ENCODE measurements at places on chromosomes 16 and 17.

- no peak for DNase-seq
These were observed 20.1 kb upstream of the RNPS1 start for GRCh38 chr16:2287916-2288547.

- no peak for DNase-seq
These were observed 362.4 kb downstream of the SLC39A11 start for GRCh38 chr17:72730077-72730476.

DNA sequence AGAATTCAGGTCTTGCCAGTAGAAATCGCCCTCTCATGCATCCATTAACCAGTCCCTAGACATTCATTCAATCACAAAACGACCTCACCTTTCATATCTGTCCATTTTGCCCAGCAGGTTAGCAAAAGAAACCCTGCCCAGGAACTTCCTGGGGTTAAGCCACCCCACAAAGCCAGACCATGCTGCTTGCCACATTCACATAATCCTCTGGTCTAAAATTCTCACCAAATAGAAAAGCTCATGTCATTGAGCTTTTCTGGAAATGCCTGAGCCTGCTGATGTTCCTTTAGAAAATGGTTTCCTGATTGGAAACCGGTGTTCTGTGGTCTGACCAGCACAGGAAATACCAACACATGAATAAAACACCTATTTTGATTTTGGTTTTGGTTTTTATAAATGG, 21.6 kb upstream of the DYNLRB2 start:
- DNase-seq = no peak

DNA sequence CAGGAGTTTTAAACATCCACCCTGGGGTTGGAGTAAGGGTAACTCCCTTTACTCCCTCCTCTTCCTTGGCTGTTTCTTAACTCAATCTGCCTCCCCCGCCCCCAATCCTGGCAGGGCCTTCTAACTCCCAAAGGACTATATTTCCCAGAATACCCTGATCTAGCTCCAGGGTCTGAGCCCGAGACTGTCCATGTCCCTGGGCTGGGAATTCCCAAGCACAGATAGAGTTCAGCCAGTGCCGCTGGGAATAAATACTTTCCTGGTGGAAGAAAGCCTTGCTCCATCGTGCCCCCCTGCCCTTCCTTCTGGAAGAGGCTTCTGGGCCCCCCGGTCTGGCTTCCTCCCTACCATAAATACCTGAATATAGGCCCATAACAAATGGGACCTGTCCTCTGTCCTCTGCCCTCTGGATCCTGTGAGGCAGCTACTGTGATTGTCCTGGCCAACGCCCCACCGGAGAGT, 10.2 kb downstream of the BAHCC1 start:
- peak; percentile 27 for DNase-seq

GRCh38 chr16:74568961-74569631, 37.8 kb downstream of the GLG1 start:
- no peak for DNase-seq

GRCh38 chr16:19522397-19522732, 467 bp upstream of the GDE1 start:
- DNase-seq = no peak

DNA sequence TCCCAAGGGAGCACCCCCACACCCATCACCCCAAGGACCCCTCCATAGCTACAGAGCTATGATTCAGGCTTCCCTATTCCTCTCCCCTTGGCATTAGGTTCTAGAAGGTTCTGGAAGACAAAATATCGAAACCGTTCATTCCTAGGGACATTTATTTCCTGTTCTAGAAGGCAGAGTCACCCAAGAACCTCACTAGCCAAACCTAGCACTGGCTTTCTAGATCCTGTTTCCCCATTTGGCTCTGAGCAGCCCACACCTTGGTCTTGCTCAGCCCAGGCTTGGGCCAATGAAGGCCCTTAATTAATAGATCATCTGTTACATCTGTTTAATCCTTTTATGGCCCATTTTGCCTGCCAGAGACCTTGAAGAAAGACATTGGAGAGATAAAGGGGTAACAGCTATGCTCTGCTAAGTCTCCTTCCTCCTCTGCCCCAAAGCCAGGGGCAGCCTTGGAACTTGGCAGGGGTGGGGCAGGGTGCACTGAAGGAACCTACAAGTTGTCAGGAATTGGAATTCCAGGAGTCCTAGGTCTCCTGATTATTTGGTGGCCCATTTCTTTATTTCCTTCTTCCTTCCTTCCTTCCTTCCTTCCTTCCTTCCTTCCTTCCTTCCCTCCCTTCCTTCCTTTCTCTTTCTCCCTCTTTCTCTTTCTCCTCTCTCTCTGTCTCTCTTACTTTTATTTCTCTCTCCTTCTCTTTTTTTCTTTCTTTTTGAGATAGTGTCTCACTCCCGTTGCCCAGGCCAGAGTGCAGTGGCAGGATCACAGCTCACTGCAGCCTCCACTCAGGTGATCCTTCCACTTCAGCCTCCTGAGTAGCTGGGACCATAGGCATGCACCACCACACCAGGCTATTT, 8.7 kb upstream of the FZD2 start:
- no peak for DNase-seq

DNA sequence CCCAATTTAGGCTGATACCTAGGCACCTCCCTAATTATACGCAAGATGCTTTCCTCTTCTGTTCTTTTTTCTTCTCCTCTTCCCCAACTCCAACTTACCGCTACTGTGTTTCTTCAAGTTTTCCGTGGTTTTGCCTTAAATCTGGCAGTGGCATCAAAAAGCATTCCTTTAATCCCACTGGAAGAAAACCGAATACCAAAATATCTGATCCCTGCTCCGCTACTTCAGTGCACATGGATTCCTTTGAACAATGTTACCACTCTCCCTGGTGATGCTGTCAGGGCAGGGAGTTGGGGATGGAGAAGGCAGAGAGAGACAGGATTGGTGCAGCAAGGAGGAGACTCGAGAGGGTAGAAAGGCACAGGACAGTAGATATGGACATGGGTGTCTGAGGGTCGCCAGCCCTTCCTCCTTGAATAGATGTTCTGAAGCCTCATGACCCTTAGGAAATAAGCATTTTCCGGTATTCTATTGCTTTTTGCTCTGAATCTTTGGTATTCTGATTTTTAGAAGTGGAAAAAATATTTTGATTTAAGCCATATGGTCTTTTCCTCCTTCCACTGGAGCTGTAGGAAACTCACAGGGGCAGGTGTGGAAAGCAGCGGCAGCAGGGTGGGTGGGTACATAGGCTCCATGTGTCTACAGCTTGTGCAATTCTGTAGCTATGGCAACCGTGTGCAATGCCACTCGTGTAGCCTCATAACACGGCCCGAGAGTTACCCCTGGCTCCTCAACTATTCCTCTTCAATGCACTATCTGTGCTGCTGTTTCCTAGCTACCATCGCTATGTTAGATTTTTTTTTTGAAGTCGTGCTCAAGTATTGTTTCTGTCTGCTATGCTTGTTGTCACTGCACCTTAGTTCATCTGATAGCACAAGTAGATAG, 32.3 kb upstream of the TANC2 start:
- DNase-seq = peak; percentile 38

DNA sequence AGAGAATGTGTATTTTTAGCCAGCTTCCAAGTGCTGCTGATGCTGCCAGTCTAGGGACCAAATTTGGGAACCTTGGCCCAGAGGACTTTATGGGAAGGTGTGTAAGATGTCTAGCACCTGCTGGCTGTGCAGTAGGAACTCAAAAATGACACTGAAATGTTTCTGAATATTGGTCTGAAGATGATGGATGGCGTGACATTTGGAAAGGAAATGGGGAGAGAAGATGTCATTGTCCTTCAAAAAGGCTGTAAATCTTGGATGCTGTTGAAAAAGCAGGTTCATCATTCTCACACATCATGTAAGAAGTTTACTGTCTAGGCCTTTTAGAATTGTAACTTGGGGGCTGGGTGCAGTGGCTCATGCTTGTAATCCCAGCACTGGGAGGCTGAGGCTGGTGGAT, 6.7 kb downstream of the EPN2 start:
- DNase-seq = no peak

DNA sequence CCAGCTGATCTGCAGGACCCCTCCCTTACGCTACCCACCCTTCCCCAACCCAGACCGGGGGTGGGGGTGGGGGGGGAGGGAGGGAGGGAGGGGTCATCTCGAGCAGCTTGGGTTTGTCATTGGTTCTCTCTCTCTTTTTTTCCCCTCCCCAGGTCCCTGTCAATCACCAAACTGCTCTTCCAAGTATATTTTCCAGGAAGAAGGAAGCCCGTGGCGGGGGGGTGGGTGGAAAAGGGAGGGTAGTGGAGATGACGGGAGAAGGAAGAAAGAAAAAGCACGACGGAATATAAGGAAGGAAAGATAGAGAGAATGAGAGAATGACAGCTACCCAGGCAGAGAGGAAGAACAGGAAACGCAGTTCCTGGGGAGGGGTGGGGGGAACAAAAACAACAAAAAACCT, 17.9 kb downstream of the SALL1 start:
- DNase-seq = no peak

DNA sequence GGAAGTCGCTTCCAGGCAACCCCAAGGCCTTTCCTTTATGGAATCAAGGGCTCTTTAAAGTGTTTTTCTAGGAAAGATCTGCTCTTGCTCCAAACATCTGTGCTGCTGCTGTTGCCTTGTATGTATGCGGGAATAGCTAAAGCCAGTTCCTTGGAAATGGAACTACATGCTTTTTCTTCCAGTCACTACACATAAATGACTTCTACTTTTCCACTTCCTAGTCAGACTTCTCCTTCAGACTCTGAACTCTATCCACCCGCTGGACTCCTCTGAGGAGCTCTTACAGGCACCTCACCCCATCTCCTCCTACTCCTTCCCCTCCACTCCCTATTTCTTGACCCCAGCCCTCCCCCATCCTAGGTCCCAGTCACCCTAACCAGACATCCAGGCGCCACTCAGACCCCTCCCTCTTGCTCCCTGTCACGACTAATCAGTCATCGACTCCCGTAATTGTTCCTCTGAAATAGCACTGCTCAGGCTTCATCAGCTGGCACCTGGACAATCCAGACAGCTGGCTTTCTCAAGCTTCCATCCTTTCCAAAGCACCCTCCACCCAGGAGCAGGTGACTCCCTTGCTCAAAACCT, 15.0 kb upstream of the PEMT start:
- DNase-seq = no peak

DNA sequence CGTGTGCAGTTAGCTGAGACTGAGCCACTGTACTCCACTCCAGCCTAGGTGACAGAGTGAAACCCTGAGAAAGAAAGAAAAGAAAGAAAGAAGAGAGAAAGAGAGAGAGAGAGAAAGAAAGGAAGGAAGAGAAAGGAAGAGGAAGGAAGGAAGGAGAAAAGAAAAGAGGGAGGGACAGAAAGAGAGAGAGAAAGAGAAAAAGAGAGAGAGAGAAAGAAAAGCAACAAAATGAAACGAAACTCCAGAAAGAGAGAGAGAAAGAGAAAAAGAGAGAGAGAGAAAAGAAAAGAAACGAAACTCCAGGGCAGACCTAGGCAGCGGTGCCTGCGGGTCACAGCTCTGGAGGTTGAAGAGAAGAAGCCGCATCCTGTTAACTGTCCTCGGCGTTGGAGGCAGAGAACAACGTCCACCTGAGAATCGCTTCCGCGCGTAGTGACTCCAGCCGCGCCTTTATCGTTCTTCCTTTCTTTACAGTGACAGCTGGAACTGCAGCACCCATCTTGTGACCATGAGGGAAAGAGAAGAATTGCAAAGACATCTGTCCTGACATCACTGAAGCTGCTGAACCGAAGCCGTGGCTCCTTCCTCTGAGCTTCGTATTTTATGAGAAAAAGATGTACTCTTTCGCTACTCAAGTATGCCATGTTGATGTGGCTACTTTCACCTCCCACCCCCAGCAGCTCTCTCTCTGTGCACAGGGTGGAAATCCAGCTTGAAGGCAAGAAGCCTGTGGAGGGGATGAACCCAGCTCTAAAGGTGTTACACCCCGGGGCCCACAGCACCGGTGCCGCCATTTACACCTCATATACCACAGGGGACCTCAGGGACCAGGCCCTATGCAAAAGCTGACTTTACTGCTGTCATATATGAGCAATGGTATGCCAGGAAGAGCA, 56.9 kb upstream of the DOC2B start:
- DNase-seq = no peak

DNA sequence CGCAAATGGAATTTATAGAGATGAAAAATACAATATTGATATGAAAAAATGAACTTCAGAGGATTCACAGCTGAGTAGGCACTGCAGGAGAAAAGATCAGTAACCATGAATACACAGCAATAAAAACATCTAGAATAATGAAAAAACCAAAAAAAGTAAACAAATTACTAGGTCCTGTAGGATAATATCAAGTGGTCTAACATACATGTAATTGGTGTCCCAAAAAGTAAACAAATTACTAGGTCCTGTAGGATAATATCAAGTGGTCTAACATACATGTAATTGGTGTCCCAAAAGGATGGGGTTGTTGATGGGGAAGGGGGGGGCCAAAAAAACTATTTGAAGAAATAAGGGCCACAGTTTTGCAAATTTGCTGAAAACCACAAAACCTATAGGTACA, 43.4 kb downstream of the ZNF18 start:
- no peak for DNase-seq

DNA sequence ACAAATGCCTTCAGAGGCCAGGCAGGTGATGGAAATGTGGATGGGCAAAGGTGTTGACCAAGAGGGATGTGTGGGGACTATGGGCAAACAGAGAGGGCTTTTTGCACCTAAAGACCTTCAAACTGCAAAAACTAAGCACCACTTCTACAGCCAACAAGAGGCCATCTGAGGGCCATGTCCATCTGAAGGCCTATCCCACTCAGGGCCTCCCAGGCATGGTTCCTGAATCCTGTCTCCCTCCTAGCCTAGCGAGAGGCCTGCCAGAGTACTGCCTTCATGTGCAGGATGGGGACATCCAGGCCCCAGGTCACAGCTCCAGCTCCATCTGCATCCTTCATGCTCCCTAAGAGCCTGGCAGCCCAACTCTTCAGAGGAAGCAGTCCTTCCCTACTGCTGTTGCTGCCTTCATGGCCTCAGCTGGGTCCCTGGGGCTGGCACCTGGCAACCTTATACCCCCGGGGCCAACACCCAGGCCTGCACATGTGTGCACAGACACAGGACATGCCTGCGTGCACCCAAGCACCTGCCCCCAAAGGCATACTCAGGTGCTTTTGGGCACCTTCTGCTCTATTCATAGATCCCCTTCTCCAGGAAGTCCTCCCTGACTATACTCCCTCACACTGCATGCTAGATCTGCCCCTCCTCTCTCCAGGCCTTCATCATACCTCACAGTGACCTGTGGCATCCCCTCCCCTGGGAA, 95.2 kb downstream of the C16orf78 start:
- DNase-seq = no peak

DNA sequence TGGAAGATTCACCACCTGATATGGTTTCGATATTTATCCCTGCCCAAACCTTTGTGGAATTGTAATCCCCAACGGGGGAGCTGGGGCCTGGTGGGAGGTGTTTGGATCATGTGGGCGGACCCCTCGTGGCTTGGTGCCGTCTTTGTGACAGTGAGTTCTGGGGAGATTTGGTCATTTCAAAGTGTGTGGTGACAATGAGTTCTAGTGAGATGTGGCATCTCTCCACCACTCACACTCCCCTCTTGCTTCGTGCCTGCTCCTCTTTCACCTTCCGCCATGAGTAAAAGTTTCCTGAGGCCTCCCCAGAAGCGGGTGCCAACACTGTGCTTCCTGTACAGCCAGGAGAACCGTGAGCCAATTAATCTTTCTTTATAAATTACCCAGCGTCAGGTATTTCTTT, 9.7 kb downstream of the CCDC57 start:
- DNase-seq = peak; percentile 65

GRCh38 chr17:47797797-47798196, 23.8 kb downstream of the OSBPL7 start:
- DNase-seq = no peak

- no peak for DNase-seq
These were observed 7.5 kb downstream of the NFE2L1 start for GRCh38 chr17:48055531-48056245.

GRCh38 chr16:21228361-21228872, 5.1 kb upstream of the ANKS4B start:
- DNase-seq = no peak
